H54 (cell line): ENCODE measurements at places on chromosomes 1 and 21.

DNA sequence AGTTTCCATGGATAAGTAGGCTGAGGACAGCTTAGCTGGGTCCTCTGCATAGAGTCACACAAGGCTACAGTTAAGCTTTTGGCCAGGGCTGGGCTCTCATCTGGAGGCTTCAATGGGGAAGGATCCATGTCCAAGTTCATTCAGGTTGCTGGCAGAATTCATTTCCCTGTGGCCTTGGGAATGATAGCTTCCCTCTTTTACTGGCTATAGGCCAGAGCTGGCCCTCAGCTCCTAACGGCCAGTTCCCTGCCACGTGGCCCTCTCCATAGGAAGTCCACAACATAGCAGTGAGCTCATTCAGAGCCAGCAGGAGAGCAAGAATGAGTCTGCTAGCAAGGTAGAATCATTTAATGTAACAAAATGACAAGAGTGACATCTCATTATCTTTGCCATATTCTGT, 15.1 kb upstream of the PODN start:
- peak; percentile 62 for DNase-seq

DNA sequence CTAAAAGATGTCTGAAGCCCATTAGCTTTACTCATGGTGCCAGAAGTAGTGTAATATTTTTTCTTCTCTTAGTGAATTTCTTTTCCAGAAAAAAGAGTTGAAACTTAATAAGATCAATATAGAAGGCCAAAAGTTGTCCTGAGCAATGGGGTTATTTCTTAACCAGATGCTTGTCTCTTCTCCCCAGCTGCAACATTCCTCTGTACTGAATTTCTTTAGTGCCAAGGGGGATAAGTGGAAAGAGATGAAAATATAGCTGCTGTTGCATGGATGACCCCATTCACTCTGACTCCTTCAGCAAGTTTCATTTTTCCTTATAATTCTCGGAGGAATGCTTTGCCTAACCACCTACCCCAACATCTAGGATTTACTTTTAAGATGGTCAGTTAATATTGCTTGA, 675.0 kb downstream of the USP25 start:
- no peak for DNase-seq

GRCh38 chr21:16865632-16866031, 647.2 kb upstream of the CXADR start:
- DNase-seq, result no peak

DNA sequence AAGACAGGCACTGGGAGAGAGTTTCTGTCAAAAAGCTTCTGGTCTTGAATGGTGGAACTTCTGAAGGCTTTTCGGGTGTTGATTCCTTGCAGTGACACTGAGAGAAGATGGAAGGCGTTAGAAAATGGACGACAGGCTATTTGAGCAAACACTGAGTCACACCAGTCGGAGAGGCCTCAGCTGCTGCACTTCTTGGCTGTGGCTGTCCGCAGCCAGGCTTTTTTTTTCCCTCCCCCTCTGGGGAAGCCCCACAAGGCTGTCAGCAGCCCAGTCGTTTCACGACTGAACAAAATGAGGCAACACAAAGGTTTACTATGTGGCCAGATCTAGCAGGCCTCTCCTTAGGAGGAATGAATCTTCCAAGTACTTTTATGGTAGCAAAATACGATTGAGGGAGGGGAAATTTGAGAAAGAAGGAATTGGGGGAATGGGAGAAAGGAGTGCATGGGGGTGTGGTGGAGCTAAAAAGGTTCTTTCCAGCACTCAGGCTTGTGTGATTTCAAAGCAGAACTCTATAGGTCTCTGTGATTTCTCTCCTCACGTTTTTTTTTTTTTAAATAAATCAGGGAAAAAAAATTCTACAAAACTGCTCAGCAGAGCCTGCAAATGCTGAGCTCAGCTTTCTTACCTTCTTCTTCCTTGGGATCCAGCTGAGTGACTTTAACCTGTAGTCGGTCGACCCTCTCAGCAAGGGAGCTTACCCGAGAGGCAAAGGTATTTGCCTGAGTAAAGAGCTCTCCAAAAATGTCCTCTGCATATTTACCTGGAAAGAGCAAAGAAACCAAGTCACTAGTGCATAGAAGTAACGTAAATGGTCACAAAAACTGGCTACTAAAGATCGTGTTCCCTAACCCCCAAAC, 26.1 kb downstream of the GPR3 start:
- DNase-seq, result no peak

- DNase-seq, result no peak
These were observed 49.3 kb downstream of the CD34 start for GRCh38 chr1:207861442-207862177.

- no peak for DNase-seq
These were observed 7.8 kb upstream of the MMEL1 start for GRCh38 chr1:2640626-2641025.

GRCh38 chr1:2067981-2068380, 17.8 kb downstream of the PRKCZ start:
- no peak for DNase-seq

- DNase-seq, result peak; percentile 84
These were observed at the start of gene ADAMTS5 for GRCh38 chr21:26967062-26967913. Gene ADAMTS5, minus strand, starts transcription at chr21:26967088. Its CDS starts 697 bp downstream, at chr21:26966391.

DNA sequence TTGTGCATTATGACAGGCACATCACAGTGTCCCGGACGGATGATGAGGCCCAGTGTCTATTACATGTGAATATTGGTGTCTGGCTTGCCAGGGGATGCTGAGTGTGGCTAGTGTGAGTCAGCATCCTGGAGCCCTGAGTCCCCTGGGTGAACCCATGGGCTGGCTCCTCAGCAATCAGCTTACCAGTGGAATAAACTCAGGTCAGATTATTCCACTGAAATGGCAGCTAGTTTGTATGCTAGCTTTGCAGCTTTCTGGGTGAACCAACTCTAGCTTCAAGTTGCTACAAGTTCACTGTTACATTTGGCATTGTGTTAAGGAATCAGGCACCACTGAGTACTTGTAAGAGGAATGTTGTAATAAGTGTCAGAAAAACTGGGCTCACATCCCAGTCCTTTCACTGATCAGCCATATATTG, 23.9 kb upstream of the RPTN start:
- DNase-seq, result peak; percentile 45

DNA sequence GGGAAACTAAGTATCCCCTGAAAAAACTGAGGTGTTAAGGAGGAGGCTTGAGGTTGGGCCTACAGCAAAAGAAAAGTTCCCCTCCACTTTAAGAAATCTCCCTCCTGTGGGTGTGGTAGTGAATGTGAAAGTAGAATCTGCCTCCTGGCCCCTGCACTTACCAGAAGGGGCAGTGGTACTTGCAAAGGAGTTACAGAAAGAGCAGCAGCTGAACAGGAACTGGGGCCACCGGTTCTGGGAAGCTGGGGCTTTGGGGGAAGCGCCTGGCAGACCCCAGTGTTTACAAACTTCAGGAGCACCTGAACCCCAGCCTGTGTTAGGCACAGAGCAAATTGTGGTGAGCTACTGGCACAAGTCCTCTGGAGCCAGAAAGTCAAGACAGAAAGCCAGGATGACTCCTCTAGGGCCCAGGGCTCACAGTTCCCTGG, 250.2 kb upstream of the FGGY start:
- no peak for DNase-seq

GRCh38 chr1:11769274-11769673, 7.3 kb downstream of the C1orf167 start:
- no peak for DNase-seq

DNA sequence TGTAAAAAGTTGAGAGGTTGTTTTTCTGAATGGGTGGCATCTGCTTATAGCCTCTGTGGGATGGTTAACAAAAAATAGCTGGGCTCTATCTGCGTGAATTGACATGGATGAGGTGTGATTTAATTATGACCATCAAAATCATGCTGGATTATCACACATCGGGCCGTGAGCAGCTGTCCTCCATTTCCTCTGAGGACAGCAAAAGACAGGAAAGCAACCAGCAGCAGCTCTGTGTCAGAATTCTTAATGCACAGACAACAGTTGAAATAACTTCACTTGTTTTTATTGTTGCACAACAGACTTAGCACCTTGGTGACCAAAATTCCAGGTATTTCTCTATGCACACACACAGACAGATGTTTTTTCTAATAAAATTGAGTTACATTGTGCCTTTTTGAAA, 54.5 kb upstream of the LAPTM5 start:
- DNase-seq, result no peak

GRCh38 chr1:6419804-6420453, at the start of gene HES2:
Gene HES2, minus strand, starts transcription at chr1:6419919. Its CDS starts 99 bp downstream, at chr1:6419820.
- peak; percentile 65 for DNase-seq

DNA sequence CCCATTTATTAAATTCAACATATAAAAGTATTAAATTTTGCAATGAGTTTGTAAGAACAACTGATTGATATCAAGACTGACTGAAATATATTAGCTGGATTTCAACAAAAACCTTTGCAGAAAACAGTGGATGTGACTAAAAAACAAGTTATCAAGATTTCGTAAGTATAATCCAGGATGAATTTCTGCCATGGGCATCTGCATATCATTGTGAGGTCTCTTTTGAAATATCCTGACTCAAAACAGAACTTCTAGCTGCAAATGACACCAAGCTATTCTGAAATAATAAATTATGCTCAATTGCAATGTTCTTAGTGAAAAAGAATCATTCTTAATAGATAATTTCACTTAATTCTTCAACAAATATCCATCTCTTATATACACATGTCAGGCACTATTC, 52.6 kb downstream of the CD34 start:
- DNase-seq, result no peak

DNA sequence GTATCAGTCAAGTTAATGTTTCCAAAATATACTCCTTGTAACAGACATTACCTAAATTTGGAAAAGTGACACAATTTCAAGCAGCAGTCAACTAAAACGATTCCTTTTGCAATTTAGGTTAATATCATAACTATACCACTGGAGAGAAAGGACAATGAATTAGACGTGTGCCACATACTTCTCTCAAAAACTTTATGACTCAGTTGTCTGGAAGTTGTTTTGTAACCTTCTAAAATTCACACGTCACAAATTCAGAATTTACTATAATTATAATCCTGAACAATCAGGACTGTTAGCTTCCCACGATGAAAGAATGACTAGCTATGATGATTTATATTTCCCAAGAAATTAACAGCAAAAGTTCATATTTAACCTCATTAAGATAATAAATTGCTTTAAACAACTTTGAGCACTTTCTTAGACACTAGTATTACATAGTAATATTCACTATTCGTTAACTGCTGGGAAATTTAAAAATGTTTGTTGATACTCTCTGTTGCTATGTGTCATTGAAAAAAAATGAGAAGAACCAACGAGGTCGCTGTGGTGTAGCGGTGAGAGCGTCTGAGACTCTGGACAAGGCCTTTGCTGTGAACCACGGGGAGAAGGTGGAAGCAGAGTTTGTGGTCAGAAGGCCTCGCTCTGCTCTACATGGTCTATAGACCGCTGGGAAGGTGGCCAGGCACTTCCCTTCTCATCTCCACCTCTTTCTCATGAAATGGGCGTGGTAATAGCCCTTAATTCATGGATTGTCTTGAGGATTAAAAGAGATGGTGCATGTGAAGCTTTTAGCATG, 27.9 kb upstream of the BATF3 start:
- DNase-seq, result peak; percentile 53

GRCh38 chr21:17466166-17466565, 46.7 kb upstream of the CXADR start:
- no peak for DNase-seq

DNA sequence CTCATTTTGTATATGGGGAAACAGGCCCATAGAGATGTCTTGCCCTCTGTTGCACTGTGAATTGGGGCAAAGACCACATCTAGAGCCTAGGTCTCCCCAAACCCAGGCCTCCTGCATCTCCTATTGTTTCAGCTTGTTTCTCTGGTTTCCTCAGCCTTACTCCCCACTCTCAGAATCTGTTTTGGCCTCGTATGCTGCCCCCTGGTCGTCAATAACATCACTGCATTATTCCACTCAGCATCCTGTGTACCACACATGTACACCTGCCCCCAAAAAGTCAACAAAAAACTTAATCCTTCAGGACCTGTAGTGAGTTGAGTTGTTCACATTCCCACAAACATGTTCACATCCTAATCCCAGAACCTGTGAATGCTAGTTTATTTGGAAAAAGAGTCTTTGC, 184.8 kb downstream of the BRINP2 start:
- no peak for DNase-seq

DNA sequence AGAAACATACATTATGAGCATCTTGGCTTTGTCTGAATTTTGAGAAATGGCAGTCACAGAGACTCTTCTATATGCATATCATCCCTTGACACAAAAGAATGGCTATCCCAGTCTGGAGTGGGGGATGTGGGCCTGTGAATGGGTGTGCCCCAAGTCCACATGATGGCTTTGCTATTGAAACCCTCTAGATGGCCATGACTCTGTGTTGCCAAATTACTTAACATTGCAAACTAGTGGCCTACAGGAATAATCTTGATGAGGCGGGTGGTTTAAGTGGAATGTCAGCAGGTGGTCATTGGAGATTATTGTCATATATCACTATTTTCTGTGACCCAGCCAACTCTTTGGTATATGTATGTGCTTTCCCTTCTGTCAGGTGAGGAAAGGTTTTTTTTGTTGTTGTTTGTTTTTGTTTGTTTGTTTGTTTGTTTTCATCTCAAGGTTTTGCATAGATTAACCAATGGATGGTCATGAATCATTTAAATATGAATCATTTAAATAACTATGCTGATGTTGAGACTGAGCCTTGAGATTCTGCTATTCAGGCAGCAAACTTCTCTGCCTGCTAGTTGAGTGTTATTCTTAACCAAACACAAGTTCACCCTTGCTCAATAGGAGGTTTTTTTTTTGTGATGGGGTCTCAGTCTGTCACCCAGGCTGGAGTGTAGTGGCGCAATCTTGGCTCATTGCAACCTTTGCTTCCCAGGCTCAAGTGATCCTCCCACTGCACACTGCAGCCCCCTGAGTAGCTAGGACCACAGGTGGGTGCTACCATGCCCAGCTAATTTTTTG, 103.0 kb downstream of the NOS1AP start:
- DNase-seq, result no peak

DNA sequence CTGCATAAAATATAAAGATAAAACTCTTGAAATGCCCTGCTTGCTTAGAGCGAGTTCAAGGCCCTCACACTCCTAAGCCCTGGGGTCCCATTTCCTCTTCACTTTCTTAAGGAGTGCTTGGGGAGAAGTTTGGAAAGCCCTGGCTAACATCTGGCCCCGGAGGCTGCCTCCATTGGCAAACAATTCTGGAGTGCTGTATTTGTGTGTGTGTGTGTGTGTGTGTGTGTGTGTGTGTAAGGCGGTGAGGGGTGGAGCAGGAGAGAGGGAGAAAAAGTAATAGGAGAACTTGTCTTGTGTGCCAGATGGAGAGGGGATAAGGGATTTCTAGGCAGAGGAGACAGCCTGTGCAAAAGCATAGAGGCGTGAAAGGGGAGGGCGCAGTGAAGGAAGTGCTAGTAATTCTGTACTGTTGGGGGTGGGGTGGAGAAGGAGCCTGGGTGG, 578 bp upstream of the TRIM62 start:
- no peak for DNase-seq

- no peak for DNase-seq
These were observed 388.5 kb upstream of the C1orf87 start for GRCh38 chr1:60461925-60462595.

DNA sequence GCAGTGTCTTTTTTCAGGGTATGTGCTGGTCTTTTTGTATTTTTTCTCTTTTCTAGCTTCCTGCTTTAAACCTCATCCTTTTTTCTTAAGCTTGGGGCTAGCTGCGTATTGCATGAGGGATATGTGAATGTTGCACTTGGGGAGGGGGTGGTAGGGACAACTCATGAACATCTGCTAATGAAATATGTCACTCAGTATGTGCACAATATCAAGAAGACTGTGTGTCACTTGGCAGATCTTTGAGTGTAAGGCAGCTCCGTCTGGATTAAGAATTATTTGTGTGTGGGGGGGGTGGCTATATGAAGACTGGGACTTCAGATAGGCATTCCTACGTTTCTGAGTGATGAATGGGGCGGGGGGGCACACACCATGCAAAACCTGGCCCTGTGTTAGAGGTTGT, 170.4 kb upstream of the CACNA1E start:
- DNase-seq, result no peak

- DNase-seq, result no peak
These were observed 16.8 kb downstream of the S100A7A start for GRCh38 chr1:153432874-153433681.
